ENCODE measurements at places on chromosomes 1 and 21.

DNA sequence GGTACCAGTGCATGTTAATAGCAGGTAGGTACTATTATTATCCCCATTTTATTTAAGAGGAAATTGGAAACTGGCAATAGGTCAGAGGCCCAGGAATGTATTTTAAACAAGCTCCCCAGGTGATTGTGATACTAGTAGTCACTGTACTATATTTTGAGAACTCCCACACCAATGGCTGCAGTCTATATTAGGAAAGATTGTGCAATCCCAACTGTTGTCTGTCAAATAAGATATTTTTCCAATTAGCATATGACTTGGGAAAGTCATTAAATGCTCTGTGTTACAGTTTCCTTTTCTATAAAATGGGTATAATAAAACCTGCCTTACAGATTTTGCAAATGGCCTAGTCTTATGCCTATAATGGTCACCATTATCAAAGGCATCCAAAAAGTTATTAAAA lies 94.2 kb upstream of the DMRTA2 start:
- no peak for DNase-seq

- no peak for DNase-seq
Measured at GRCh38 chr1:35885961-35886558, 3.1 kb downstream of the AGO1 start.

DNA sequence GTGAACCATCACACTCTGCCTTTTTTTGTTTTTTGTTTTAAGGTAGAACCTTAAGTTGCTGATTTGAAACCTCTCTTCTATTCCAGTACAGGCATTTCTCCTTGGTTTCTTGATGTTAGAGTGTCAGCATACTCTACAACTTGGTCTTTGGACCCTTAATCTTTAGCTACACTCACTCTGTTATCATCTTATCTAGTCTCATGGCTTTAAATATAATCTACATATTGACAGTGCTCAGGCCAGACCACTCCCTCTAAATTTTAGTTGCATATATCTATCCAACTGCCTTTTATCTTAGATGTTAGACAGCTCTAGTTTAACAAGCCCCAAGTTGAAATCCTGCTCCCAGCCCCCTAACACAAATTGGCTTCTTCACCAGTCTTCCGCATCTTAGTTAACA lies 22.1 kb downstream of the NME7 start:
- no peak for DNase-seq

DNA sequence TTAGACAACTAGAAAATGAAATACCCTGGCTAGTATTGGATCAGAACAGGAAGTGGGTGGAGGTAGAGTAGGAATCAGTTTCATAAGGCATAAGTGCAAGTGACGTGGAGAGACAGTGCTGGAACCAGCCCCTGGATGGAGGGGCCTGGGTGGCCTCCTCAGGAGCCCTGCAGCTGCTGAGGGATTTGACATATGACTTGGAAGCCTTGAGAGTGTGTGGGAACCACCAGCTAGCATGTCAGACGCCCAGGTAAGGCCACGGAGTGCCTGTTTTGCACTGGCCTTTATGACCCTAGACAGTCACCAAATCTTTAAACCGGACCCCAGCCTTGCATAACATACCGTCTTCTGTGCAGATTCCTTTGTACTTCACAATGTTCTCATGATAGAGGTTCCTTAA lies 94.4 kb downstream of the RAVER2 start:
- DNase-seq, result no peak

DNA sequence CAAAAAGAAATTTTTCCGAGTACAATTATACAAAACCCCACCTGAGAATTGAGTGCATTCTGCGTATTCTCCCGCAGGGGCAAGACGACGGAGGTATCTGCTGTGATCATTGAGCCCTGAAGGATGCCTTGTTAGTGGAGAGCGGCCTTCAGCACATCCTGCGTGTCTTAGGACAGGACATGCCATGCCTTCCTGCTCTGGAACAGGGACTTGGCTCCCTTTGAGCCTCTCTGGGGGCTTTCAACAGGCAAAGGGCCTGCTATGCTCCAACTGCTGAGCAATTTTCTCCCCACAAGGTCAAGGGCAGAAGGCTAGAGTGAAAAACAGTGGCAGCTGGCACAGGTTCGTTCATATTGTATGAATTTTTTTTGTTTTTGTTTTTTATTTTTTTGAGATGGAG lies 52.4 kb downstream of the TOR1AIP2 start:
- DNase-seq, result no peak

- DNase-seq, result no peak
Measured at GRCh38 chr1:36822648-36823047, 211.7 kb downstream of the GRIK3 start.

GRCh38 chr1:160665330-160666078 lies 18.7 kb upstream of the SLAMF1 start:
- DNase-seq, result no peak

GRCh38 chr1:47621483-47621882 lies 183.6 kb downstream of the FOXD2 start:
- no peak for DNase-seq

DNA sequence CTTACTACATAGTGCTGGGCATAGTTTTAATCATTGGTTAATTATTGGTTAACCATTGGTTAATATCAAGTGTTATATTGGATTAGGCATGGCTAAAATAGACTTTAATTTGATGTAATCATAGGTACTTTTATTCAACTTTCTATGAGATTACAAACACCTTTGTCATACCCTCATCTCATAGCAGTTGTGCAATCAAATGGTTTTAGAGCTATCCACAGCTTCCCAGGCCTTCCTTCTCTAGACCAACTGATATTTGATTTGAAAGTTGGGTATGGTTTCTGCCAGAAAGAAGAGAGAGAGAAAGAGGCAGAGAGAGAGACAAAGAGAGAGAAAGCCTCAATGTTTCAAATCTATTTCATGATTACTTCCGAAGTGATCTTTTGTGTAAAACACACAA lies 9.6 kb upstream of the RGS1 start:
- no peak for DNase-seq

DNA sequence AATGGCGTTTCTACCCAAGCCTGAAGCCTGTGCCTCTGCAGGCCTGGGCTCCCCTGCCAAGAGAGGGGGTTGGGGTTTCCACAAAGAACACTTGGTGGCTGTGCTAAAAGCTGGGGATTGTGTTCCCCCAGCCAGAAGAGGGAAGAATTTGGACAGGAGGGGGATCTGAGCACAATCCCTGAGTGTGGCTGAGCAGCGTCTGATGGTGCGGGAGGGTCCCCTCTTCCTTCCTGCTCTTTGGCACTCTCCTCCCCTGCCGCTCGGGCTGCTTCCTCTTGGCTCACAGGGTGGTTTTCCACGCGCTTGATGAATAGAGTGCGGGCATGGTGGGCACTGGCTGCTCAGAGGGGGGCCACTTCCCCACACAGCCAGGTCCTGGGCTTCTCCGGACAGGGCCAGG lies 3.7 kb downstream of the GPR37L1 start:
- DNase-seq, result no peak

DNA sequence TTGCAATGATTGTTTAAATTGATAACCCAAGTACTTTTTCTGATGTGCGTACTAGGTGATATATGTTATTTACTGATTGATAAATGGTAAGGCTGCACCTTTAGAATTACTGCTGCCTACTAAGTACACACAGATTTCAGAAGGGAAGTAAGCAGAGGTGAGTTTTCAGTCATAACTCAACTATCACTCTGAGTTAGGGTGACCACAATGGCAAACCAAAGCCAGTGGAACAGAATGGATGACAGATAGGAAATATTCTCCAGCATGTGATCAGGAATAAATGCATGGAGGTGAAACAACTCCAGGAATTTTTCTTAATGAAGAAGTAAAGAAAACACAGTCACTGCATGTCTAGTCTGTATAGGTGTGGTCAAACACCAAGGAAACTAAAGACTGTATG lies 7.5 kb upstream of the KCNJ15 start:
- DNase-seq, result no peak

DNA sequence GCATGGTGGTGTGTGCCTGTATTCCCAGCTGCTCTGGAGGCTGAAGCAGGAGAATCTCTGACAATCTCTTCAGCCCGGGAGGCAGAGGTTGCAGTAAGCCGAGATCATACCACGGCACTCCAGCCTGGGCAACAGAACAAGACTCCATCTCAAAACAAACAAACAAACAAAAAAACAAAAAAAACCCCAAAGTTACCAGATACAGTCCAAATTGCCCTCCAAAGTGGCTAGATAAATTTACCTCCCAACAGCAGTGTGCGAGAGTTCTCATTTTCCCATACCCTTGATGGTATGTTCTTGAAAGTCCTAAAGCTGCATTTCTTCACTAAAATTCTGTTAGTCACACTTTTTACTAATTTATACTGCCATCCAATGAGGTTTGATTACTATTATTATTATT lies 3.0 kb upstream of the OTUD3 start:
- no peak for DNase-seq

DNA sequence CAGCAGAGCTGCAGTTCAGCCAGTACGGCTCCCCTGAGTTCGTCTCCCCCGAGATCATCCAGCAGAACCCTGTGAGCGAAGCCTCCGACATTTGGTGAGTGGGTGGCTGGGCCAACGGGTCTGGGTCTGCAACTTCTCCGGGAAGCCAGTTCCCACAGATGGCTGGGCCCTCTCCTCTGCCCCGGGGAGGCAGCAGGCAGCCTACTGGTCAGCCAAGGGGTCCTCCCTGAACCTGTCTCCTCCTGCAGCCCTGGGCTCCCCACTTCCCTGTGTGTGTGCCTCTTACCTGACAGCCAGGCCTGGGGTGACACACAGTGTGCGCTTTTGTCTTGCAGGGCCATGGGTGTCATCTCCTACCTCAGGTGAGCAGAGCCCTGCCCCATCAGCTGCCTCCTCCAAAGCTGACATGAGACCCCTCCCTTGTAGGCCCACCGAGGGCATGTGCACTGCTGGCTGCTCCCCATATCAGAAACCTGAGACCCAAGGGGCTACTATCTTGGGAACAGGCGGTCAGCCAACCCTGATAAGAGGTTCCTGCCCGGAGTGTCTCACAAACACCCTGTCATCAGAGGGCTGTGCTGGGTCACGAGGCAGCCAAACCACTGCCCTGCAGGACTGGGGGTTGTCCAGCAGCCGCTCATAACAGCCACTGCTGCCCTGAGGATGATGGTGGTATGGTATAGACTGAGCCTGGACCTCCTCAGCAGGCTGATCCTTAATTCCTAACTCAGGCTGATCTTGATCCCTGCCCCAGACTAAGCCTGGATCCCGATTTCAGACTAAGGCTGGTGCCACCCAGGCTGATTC lies 37.6 kb downstream of the TRIM11 start:
- peak; percentile 33 for DNase-seq

GRCh38 chr21:32917362-32918135 lies 108.2 kb upstream of the OLIG2 start:
- DNase-seq, result no peak

DNA sequence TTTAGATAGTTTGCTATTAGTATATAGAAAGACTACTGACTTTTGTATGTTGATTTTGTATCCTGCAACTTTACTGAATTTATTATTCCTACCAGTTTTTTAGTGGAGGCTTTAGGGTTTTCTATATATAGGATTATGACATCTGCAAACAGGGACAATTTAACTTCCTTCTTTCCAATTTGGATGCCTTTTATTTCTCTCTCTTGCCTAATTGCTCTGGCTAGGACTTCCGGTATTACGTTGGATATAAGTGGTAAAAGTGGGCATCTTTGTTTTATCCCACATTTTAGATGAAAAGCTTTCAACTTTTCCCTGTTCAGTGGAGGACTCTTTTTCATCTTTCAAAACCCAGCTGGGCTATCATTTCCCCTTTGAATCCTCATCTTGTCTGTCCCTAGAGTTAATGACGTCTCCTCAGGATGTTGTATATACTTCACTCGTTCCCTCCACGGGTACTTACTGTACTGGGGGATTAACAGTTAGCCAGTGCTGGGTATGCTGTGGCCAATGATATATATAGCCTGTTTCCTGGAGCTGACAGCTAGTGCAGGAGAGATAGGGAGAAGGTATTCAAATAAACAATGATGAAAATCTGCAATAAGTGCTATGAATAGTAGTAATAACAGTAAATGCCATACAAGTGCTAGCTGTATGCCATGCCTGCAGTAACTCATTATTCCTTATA lies 9.8 kb downstream of the ACOT11 start:
- no peak for DNase-seq

Measured in aorta (tissue), 5 donors.